ENCODE measurements at places on chromosomes 1 and 21.

DNA sequence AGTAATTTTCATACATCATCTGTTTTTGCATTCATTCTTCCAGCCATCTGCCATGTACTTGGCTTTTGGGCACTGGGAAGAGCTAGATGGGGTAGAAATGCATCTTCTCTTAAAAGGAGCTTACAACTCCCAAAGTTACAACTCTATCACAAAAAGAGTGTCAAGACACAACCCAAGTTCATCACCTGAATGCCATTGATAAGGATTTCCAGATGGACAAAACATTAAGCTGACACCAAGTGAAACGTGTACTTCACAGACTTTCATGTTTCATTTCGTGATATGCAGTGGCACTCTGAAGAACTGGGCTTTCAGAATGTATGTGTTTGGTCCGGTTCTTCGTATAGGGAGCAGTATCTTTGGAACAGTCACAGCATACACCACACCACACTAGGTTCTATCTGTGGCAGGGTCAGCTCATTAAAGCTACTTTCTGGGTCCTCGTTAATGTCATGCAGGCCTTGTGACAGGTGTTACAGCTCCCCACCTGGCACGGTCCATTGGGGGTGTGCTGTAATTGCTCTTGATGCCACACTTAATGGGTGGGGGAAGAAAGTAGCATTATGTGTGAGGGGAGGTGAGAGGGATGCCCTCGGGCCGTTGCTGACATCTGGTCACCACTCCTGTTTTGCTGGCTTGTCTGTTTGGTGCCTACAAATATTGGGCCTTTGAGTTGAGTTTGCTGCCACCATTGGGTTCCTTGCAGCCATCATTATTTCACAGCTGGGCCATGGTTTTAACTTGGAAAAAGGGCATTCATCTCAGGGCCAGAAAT is 164.9 kb downstream of the NFIA start:
- no peak for DNase-seq

DNA sequence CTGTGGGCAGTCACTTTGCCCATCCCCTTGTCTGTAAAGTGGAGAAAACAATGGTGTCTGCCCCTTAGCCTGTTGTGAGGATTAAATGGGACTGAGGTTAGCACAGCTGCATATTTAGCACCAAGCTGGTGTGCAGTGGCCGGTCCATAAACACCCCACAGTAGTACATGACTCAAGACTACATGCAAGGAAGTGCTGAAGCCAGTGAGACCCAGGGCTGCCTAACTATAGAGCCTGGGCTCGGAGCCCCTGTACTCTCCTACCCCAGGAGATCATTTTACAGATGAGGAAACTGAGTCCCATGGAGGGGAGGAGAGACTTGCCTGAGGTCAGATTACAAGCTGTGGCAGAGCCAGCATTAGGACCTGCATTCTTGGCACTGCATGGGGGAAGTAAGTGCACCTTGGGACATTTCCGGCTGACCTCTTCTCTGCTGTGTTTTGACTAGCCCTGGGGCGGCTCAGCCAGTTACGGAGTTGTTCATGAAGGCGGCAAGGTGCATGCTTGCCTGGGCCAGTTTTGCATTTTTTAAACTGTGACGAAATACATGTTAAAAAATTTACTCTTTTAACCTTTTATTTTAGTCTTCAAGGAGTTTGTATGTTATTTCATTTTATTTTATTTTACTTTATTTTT is 3.2 kb downstream of the SERINC2 start:
- DNase-seq, result no peak

- no peak for DNase-seq
These were observed 10.6 kb downstream of the CNR2 start for GRCh38 chr1:23902321-23903278.

- no peak for DNase-seq
These were observed 101.5 kb upstream of the RUNX3 start for GRCh38 chr1:25031601-25031965.

GRCh38 chr1:56921479-56921878 is 44.3 kb downstream of the C8B start:
- no peak for DNase-seq

Data from HCEC 1CT (cell line).